ENCODE measurements at places on chromosomes 7 and 10.
A peak's percentile ranks its signal among the peaks of the same experiment; 100 is the strongest.

DNA sequence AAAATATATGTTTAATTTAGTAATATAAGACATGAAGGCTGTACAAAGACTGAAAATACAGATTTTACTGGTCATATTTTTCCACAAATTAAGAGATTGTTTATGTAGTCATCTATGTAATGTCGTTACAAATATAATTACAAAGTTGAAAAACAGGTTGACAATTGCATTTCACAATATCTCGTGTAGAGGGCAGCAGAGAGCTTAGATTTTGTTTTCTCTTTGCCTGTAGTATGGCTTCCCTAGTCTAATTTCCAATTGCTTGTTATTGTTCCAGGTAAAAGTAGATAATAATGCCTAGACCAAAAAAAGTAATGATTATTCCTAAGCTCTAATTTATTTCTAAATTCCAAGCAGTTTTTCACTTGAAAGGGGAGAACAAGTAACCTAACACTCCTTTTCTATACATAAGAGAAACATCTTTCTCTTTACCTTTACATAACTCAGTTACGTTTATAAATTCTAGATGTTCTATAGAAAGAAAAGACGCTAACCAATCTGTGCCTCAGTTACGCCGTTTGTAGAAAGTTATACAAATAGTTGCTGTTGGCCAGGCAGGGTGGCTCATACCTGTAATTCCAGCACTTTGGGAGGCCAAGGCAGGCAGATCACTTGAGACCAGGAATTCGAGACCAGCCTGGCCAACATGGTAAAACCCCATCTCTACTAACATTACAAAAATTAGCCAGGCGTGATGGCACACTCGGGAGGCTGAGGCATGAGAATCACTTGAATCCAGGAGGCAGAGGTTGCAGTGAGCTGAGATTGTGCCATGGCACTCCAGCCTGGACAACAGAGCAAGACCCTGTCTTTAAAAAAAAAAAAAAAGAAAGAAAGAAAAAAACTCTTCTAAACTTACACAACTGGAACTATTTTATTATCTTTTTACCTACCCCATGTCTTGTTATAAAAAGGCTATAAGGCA is 30.0 kb downstream of the NET1 start:
- peak; percentile 72 for DNase-seq

DNA sequence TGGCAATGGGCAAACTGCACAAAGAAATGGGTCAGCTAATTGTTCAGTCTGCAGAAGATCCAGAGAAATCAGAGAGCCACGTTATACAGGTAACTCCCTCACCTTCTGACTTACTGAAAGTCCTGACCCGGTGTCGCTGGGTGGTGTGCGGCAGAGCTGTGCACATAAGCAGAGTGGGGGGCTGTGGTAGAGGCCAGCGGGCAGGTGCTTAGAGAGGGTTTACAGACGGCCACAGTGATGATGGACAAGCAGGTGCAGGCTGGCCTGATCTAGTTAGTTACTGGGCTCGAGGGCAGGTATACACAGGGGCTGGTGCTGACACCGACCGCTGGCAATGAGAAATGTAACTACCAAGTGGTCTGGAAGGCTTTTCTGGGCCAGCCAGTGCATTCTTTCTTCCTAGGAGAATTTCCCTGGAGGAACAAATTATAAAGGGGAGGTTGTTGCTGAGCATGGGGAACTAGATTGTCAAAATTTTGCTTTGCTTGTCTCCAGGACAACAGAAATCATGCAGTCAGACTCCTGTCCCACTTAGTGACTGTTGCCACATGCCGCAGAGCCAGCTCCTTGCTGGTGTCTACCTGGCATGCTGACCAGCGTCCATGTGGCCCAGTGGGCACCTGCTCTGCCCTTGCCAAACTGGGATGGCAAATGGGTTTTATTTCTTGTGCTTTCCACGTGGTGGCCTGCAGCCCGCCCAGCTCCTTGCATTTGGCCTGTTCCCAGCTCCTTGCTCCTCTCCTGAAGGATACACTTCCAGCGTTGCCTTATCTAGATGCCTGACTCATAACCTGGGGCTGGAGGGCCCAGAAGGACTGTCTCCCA is 28.8 kb downstream of the DENND10 start:
- DNase-seq: no peak

DNA sequence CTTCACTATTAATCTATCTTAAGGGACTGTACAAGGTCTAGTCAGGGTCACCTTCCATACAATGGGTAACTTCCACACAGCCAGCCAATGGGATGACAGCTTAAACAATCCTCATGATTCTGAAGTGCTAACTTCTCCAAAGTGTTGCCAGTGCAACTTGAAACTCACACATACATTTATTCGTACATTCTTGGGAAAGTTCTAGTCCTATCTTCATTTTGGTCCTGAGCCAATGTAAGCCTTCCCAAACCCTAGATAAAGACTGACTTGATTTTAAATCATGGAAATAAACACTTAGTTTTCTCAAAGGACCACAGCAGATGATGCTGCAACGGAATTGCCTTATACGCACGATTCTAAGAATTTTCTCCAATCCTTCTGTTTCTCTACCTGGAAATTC is 117.5 kb upstream of the COL1A2 start:
- no peak for DNase-seq

DNA sequence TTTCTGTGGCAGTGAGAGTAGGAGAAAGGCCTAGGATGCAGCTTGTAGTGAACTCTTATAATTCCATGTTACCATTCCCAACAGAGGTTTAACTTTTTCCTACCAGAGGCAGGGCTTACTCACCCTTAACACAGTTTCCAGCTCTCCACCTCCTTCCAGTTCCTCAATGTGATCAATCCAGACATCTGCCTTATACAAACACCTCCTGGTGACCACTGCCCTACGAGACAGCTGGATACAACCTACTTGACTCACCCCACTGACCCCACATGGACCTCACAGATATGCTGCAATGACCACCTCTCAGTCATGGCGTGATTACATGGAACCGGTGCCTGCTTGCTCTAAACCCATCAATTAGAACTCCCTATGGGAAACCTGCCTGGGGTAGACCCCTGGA is 326.5 kb downstream of the TNS3 start:
- no peak for DNase-seq

- DNase-seq: no peak
These were observed 37.7 kb upstream of the R3HCC1L start for GRCh38 chr10:98096731-98097130.

- no peak for DNase-seq
These were observed 111.1 kb downstream of the CPED1 start for GRCh38 chr7:121099572-121099971.

DNA sequence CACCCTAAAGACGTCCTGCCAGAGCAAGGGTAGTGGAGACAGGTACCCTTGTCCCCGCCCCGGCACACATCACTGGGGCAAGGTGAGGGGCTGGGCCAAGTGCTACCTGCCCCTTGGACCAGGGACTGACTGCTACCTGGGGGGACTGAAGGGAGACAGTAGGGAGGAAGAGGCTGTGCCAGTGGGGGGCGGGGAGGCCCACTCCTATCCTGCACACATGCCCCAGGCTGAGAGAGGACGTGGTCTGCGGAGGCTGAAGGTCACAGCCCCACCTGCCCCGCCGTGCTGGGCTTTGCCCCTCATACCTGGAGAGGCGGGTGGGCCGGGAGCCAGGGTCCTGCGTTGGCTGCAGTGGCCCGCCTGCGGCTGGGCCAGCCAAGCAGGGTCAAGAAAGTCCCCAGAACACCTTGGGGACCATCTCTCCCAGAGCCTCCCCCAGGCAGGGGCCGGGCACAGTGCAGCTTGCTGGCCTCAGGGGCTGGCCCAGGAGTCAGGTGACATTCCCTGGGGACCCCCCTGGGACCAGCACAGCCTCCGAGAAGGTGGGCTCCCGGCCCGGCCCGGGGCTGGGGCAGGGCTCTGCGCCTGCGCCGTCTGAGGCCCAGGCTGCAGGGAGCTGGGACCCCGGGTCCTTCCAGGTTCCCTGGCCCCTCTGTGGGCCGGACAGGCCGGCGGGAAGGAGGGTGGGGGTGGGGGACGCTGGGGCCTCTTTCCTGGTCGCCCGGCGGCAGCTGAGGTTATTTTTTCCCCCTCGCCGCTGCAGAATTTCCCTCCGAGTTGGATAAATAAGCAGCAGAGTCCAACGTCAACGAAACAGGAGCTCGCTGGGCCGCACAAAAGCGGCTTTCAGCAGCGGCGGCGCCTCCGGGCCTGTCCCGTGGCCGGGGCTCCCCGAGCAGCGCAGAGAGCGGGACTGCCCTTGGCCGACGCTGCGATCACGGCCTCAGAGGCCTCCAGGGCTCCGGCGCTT is 9.8 kb upstream of the FZD9 start:
- no peak for DNase-seq
